ENCODE measurements at places on chromosomes 4 and X.

- peaks cover 2% of the 10 kb centered on the region for H3K4me1 ChIP-seq
- H3K27ac ChIP-seq = no peak overlapping the region
- no peaks in the 10 kb centered on the region for H3K36me3 ChIP-seq
- H3K4me3 ChIP-seq = no peak overlapping the region
Measured at GRCh38 chr4:125388613-125389012, 73.9 kb downstream of the FAT4 start.

- no peak overlapping the region for H3K4me3 ChIP-seq
- no peak overlapping the region for H3K27ac ChIP-seq
- DNase-seq = no peak
Measured at GRCh38 chrX:40440866-40441265, 139.9 kb upstream of the ATP6AP2 start.

DNA sequence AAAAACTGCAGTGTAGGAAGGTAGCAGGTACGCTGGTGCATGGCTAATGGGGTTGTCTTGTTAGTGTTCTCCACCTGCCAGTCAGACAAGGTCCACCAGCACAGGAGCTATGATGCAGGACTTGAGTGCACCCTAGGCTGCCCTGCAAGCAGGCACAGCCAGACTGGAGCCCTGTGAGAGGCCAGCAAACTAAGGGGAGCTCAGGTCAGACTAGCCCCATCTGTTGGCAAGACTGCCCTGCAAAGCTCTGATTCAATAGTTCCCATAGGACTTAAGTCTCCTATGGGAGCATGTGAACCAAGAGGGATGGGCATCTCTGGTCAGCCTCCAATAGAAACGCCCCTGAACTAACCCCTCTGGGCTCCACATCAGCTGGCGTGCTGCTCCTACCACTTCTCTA lies 1307.3 kb downstream of the C4orf33 start:
- no peaks in the 10 kb centered on the region for H3K27me3 ChIP-seq
- H3K27ac ChIP-seq = no peak overlapping the region
- H3K4me3 ChIP-seq = no peak overlapping the region
- DNase-seq = no peak

GRCh38 chr4:124322234-124323065 lies 390.1 kb downstream of the ANKRD50 start:
- no peak overlapping the region for H3K27ac ChIP-seq
- H3K27me3 ChIP-seq = no peaks in the 10 kb centered on the region
- DNase-seq = no peak
- no peak overlapping the region for H3K4me3 ChIP-seq
- H3K4me1 ChIP-seq = no peaks in the 10 kb centered on the region
